Progenitor cell of endocrine pancreas (in vitro differentiated cells): ENCODE measurements at places on chromosomes 16 and 17.

GRCh38 chr16:66289051-66289680 lies 77.3 kb upstream of the CDH5 start:
- DNase-seq: no peak
- no peaks in the 10 kb centered on the region for H3K4me1 ChIP-seq
- H3K4me3 ChIP-seq: no peak overlapping the region

- no peaks in the 10 kb centered on the region for H3K27me3 ChIP-seq
- peak overlapping the region; percentile 77 for H3K4me3 ChIP-seq
- peaks cover 13% of the 10 kb centered on the region for H3K4me1 ChIP-seq
- H3K36me3 ChIP-seq: peaks cover 3% of the 10 kb centered on the region
- DNase-seq: peak; percentile 16
- H3K27ac ChIP-seq: peak overlapping the region; percentile 79
These were observed 498 bp downstream of the LRRC37B start for GRCh38 chr17:32007463-32008298.

- no peak overlapping the region for H3K27ac ChIP-seq
- no peak overlapping the region for H3K4me3 ChIP-seq
- no peaks in the 10 kb centered on the region for H3K36me3 ChIP-seq
- no peaks in the 10 kb centered on the region for H3K4me1 ChIP-seq
These were observed 9.4 kb downstream of the CCDC182 start for GRCh38 chr17:57735707-57736106.

GRCh38 chr17:7867881-7868329 lies 10.1 kb downstream of the CYB5D1 start:
- DNase-seq: no peak
- peak overlapping the region; percentile 81 for H3K27ac ChIP-seq
- H3K36me3 ChIP-seq: peaks cover 25% of the 10 kb centered on the region
- H3K4me1 ChIP-seq: peaks cover 9% of the 10 kb centered on the region

GRCh38 chr16:57123216-57123973 lies 31.0 kb downstream of the CPNE2 start:
- no peak for DNase-seq
- H3K27ac ChIP-seq: no peak overlapping the region
- no peak overlapping the region for H3K4me3 ChIP-seq
- H3K4me1 ChIP-seq: no peaks in the 10 kb centered on the region
- H3K27me3 ChIP-seq: no peaks in the 10 kb centered on the region
- H3K36me3 ChIP-seq: no peaks in the 10 kb centered on the region

DNA sequence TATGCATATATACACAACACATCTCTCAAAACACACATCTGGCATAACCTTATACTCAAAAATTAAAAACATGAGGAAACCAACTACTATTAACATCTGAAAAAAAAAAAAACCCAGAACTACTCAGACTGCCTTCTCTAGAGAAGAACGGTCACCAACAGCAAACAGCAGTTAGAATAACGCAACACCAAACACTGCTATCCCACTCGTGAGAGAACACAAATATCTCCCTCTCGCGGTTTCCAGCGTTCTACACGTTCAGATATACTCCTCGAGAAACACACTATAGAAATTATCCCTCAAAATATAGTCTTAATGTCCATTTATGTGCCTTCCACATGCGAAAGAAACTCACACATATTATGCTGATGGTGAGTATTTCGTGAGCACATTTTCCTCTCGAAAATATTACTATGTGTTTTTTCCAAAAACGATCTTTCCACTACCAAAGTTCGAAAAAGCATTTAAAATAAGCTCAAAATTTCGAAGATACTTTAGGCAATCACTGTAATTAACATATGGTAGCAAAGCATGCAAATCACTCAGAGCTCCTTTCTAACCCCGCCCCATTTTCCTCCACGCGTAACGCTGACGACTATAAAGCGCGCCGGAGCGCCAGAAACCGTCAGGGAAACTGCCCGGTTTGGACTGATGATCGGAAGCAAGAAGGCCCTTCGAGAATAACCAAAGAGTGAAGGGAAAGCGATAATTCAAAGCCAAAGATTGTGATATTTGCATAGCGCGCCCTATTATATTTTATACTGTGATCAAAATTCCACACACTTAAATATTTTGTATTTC lies 60.1 kb downstream of the TEX14 start:
- H3K36me3 ChIP-seq: no peaks in the 10 kb centered on the region
- peak; percentile 84 for DNase-seq
- no peak overlapping the region for H3K27ac ChIP-seq
- H3K4me1 ChIP-seq: no peaks in the 10 kb centered on the region

GRCh38 chr17:36657763-36658490 lies 56.5 kb downstream of the MRM1 start:
- H3K4me3 ChIP-seq: peak overlapping the region; percentile 71
- H3K36me3 ChIP-seq: no peaks in the 10 kb centered on the region
- peaks cover 47% of the 10 kb centered on the region for H3K27me3 ChIP-seq
- H3K4me1 ChIP-seq: peaks cover 1% of the 10 kb centered on the region
